ENCODE measurements at places on chromosomes 5 and 9.

- DNase-seq, result no peak
Observed at GRCh38 chr9:92094655-92095054, 20.6 kb downstream of the SPTLC1 start.

- no peak for DNase-seq
Observed at GRCh38 chr5:139188558-139189270, 9.5 kb downstream of the SIL1 start.

- DNase-seq, result no peak
Observed at GRCh38 chr5:24110004-24110615, 534.7 kb downstream of the CDH10 start.

DNA sequence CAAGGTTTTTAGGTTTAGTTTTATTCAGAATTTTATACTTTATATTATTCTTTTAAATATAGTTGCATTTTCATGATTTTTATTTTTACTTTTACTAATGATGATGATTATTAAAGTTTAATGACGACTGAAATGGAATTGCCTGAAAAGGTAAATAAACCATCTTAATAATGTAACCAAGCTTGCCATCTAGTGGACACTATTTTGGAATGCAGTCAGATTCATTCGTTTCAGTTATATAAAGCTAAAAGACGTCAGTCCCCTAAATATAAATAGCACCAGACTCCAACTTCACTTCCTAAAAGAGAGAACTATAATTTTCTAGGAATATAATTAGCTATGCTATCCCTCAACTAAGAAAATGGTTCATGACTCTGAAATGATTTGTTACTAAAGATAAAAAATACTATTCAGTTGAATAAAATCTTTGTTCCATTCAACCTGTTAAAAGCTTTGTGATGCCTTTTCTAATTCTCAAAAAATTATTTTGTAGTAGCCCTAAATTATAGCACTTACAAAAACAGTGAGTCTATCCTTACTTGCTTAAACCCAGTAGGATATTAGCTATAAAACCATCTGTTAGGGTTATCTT is 19.9 kb downstream of the ABITRAM start:
- no peak for DNase-seq

DNA sequence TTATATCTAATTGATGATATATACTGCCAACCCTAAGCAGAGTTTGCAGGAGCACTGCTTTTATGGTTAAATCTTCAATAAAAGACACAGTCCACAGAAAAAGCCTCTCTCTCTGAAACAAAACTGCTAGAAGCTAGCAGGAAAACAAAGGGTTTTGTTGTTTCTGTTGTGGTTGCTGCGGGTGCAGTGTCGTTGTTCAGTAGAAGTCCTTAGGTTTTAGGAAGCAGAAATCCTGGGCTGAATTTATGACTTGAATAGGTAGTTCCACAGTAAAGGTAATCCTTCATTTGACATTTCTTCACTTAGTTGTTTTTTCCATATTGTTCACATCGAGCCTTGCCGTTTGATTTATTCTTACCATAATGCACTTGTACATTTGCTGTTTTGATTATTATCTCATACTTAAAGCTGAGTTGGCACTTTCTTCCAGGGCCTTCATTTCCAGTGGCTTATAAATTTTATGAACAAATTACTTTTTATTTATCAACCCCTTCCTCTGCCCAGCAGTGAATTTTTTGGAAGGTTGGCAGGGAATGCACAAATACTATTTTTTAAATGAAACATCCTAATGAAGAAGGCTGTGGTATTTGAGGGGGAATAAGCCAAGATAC is 209.6 kb upstream of the SLC30A5 start:
- DNase-seq, result no peak

DNA sequence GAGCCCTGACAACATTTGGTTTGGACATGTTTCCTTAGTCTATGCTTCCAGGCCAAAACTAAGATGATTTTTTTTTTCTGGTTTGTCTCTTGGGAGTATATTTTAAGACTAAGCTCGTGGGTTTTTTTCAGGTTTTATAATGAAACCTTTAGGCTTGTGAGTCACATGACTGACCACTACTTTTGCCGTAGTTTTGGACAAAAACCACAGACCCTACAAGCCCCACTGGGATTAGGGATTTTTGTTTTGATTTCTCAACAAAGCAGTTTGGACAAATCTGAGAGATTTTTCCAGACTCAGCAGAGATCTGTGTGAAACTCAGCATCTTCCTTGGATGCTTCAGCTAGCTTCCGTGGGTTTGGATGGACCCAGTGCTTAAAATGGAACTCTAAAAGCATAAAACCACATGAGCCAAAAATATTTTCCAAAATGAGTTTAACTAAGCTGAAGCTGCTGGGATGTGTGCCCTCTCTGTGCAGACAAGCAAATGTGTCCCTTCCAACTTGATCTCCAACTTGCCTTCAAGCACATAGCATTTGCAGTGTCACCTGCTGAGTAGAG is 70.3 kb upstream of the SMIM15 start:
- DNase-seq, result no peak

- DNase-seq, result no peak
Observed at GRCh38 chr5:52743012-52743411, 44.7 kb upstream of the ITGA1 start.

- DNase-seq, result no peak
Observed at GRCh38 chr5:124453221-124454051, 293.0 kb downstream of the ZNF608 start.

Data from caudate nucleus (tissue), 63 donors.